Stimulated activated CD8-positive, alpha-beta memory T cell treated with anti-CD3 and anti-CD28 coated beads, Interleukin-7, amount 100 ng/mL, for 48 hours (primary cell): ENCODE measurements at places on chromosomes 7 and 10.
A peak's percentile ranks its signal among the peaks of the same experiment; 100 is the strongest.

GRCh38 chr10:119538632-119539358, 3.7 kb downstream of the RGS10 start:
- no peak for DNase-seq

DNA sequence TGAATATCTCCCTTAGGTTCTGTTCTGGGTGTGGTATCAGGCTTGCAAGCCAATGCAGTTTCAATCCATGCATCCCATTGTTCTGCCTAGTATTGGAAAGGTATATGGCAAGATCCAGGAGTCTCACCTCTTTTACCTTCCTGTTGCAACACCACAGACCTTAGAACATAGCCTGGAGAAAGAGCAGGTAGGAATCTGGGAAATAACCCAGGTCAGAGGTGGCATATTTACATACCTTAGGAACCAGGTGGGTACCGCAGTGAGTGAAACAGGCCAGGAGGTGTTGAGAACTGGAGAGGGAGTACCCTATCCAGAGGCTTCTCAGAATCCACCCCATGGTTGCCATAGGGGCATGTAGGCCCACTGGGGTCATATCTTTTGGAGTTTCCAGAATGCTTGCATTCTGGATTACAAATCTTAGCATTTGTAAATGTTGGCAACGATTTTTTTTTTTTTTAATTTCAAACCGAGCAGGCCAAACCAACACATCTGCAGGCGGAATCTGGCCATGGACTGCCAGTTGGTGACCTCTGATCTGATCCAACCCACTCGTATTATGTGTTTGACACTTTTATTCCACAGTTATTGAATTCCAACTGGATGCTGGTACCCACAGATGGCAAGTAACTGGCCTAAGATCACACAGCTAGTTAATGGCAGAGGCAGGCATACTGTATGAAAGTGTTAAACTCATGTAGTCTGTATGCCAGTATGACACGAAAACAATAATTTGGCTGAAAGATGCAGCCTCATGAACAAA, 180.3 kb upstream of the TCF7L2 start:
- DNase-seq = no peak

GRCh38 chr7:108322925-108323832, 133.1 kb downstream of the NRCAM start:
- no peak for DNase-seq

- DNase-seq = no peak
These were observed 104.8 kb downstream of the ITIH5 start for GRCh38 chr10:7561985-7562384.

- no peak for DNase-seq
These were observed 879.0 kb upstream of the CELF2 start for GRCh38 chr10:10138685-10139084.

GRCh38 chr10:58887474-58887873, 289.0 kb upstream of the PHYHIPL start:
- no peak for DNase-seq

DNA sequence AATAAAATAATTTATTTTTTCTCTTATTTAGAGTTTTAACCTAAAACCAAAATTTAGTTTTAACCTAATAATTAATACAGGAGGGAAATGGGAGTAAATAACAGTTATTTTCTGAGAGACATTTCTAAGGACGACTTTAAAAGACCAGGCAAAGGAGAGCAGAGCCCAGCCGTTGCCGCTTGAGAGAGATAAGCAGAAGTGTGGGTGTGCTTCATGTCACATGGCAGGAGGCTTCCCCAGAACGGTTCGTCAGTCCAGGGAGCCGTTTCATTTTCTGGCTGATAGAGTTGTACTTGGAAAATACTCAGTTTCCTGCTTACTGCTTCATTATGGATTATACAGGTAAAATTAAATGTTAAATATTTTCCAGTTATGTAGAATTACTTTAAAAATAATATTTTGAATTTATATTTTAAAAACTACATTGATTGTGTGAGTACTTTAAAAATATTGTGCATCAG, 61.4 kb downstream of the ST7 start:
- DNase-seq = peak; percentile 19
